ENCODE measurements at places on chromosomes 6 and 20.

DNA sequence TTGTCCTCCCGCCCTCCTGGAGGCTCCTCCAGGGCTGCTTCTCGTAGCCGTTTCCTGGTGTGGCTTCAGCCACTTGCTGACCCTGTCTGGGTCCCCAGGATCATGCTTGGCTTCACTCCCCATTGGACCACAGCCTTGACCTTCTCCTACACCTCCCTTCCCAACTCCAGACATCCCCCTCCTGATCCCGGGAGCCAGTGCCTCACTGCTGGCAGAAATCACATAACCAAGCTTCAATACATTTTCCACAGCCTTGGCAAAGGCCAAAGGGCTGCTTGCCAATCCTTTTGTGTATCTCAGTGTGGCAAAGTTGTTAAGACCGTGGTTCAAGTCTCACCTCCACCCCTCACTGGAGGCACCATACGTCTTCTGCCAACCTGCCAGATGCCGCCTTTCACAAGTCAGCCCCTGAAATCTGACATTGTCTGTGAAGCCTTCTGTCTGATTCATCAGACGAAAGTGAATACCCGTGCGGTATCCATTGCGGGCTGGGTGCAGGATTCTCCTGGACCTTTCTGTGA is 60.1 kb downstream of the PHACTR3 start:
- DNase-seq: no peak

GRCh38 chr20:32036716-32037485 is 15.1 kb upstream of the HCK start:
- DNase-seq: peak; percentile 46

DNA sequence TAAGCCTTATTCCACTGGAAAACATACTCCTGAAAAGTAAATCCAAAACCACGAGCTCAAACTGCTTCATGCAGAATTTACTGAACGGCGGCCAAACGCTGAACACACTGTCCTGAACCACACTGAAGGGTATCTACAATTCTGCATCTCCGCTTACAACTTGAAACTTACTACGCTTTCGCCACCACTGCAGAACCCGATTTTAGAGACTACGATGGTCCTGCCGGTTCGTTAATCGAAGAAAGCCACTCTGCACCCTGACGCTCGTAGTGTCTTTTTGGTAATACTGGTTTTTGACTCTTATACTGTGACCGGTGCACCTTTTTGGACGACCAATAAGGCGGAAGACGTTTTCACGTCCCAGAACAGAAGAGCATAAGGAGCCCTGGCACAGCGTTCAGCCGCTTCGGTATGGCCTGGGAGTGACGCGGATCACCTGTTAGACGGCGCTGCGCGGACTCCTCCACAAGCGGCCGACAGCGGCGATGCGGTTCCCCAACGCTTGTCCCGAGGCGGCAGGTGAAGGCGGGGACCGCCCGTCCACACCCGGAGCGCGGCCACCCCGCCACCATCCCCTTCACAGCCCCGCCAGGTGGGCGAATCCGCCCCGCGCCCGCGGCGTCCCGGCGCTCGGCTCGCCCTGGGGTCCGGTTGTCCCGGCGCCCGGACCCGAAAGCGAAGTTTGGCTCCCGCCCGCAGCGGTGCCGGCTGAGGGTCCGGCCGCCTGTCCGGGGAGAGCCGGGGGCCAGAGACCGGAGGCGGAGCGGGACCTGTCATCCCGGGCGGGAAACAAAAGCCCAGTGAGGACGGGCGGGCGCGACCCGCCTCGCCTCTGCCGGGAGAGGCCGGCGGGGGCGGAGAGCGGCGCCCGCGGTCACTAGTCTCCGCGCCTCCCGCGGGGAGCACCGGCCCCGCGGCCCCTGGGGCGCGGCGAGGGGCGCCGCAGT is 784 bp downstream of the FKBP5 start:
- peak; percentile 50 for DNase-seq

GRCh38 chr6:1436334-1437306 is 47.2 kb downstream of the FOXF2 start:
- DNase-seq: peak; percentile 85

All from GM03348 (cell line).